CD4-positive, alpha-beta T cell treated with Interleukin-6 for 4 hours (primary cell): ENCODE measurements at places on chromosomes 12 and 14.
A peak's percentile ranks its signal among the peaks of the same experiment; 100 is the strongest.

DNA sequence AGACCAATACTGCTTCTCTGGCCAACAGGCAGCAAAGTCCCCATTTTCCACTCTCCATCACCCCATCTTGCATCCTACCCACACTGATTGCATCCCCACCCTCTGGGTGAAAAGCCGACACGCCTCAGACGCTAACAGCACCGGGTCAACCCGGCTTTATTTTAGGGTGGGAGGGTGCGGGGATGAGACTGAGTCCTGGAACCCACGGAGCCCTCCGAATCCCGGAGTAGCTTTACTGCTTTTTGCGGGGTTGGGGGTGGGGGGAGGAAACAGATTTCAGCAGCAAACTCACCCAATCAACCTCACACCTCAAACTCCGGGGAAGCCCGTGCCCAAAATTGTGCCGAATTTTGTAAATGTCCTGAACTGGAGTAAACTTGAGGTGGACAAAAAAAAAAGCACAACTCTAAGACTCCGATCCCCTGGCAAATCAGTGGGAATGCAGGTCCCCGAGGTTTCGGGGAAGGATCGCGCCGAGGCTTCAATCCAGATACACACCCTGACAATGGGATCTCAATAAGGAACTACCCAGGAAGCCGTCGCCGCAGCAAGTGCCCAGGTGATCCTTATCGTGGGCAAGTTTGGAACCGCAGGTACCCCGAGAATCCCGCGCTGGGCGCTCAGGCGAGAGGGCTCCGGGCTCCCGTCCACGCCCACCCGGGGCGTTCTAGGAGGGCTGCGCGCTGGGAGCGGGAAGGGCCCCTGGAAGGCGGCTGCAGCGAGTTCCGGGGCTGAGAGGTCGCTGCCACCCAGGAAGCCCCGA is 1.1 kb downstream of the GCH1 start:
- peak; percentile 19 for DNase-seq

DNA sequence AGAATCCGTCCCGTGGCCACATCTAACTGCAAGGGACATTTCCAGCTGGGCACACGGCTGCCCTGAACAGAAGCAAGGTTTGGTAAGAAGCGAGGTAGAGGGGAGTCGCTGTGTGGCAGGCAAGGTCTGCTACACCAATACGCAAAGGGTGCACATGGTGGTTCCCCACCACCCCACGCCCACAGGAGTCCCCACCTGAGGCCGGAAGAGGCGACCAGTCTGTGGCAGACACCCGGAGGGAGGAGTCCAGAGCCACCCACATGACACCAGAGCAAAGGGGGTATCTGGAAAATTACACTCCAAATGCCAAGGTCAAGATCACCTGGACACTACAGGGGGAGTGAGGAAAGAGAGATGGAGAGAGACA is 47.1 kb upstream of the GALNT9 start:
- DNase-seq: no peak

DNA sequence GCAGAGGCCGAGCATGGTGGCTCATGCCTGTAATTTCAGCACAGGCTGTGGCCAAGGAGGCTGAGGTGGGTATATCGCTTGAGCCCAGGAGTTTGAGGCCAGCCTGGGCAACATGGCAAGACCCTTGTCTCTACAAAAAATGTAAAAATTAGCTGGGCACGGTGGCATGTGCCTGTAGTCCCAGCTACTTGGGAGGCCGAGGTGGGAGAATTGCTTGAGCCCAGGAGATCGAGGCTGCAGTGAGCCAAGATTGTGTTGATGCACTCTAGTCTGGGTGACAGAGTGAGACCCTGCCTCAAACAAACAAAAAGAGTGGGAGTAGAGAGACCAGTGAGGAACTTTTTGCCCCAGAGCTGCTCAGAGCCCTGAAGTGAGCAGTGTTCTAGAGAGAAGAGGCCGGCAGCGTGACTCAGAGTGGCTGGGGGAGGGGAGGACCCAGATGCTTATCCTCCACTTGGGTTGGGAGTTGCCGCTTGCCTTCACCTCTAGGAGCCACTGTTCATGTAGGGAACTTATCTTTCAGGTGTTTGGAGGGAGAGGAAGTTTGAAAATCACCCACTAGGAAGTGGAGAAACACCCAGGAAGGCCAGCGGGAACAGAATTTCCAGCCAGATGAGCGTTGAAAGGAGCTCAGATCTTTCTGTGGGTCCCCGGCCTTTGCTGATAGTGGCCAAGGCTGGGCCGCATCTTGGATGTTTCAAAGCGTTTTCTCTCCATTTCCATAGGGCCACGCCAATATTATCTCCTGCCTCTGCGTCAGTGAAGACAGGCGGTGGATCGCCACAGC is 15.3 kb downstream of the CFAP251 start:
- no peak for DNase-seq

GRCh38 chr14:64217308-64217707 is 76.9 kb downstream of the ESR2 start:
- no peak for DNase-seq
